ENCODE measurements at places on chromosomes 3 and 15.

GRCh38 chr3:159859424-159859823, 129.2 kb upstream of the IL12A start:
- no peak for DNase-seq

GRCh38 chr3:178325330-178325729, 210.9 kb upstream of the KCNMB2 start:
- DNase-seq = no peak

DNA sequence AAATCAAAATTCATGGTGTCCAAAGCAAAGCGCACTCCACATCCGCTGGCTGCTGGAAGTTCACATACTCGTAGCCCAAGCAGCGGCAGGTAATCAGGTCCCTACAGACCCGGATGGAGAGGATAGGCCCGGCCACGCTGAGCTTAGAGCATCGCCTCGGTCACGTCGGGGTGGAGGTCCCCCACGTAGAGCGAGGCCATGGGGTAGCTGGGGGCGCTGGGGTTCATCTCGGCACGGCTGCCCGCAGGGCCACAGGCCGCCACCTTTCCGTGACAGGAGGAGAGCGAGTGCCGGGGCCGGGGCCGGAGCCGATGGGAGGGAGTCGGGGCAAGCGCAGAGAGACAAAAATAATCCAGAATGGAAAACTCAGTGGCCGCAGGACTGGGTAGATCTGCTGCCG, 16.1 kb upstream of the STRIT1 start:
- DNase-seq = no peak

- DNase-seq = no peak
Observed at GRCh38 chr15:66945842-66946241, 119.6 kb upstream of the SMAD3 start.

GRCh38 chr3:157329551-157329950, 107.1 kb upstream of the PTX3 start:
- no peak for DNase-seq

GRCh38 chr3:65974509-65974908, 64.2 kb downstream of the MAGI1 start:
- DNase-seq = no peak

All from stimulated activated CD8-positive, alpha-beta memory T cell treated with anti-CD3 and anti-CD28 coated beads, Interleukin-15, amount 100 ng/mL, for 1 hour (primary cell).